ENCODE measurements at places on chromosomes 6 and 20.

GRCh38 chr6:154230910-154231595 lies 125.5 kb downstream of the IPCEF1 start:
- DNase-seq: no peak

GRCh38 chr20:20139403-20139802 lies 87.1 kb downstream of the CFAP61 start:
- DNase-seq: no peak

DNA sequence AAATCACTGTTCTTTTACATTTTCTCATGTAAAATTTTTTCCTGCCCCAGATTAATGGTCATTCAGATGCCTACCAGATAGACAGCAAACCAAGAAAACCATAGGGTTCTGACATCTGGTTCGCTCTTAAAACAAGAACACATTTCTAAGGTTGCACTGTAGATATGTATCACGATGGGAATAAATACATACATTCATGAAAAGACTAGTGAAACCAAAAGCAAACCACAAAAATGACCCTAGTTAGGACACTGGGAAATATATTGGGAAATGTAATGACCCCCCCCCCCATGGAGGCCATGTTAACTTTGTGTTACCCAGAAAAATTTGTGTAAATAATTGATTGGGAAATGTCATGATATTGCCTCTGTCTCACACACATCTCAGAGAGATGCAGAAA lies 37.5 kb downstream of the MTFR2 start:
- no peak for DNase-seq

- DNase-seq: no peak
Measured at GRCh38 chr6:105994591-105995390, 91.3 kb upstream of the PRDM1 start.

DNA sequence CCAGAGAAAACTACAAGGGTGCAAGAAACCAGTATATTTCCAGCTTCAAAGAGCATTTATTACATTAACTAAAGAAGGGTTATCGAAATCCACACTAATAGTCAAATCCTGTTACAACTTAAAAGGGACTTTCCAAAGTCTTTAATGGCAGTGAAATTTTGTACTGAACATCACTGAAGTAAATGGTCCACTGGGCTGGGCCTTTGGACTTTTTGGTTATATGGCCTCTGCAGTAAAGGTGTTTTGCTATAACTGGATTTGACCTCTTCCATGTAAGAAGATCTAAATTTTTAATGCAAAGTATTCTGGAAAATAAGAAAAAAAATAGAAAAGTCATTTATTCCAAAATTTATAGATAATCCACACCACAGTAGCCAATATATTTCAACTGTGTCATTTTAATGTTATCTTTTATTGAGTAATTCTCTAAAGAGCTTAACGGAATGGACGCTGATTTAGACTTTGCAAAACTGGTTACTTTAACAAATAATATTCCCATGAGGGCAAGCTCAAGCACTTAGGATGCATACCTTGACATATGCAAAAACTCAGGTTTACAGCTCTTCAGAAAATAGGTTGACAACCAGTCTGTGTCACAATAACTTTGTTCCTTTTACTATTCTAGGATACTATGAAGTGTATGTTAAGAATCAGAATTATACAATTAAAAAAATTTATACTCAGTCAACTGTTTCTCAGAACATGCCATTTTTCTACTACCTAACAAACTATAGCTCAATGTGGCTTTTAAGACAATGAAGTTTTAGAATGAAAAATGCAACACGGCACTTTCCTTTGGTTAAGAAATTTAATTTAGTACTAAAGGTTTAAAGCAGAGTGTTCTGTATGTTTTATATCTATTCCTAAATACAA lies 7.0 kb downstream of the RBM39 start:
- no peak for DNase-seq
